IMR-90 (cell line): ENCODE measurements at places on chromosomes 1 and 21.

DNA sequence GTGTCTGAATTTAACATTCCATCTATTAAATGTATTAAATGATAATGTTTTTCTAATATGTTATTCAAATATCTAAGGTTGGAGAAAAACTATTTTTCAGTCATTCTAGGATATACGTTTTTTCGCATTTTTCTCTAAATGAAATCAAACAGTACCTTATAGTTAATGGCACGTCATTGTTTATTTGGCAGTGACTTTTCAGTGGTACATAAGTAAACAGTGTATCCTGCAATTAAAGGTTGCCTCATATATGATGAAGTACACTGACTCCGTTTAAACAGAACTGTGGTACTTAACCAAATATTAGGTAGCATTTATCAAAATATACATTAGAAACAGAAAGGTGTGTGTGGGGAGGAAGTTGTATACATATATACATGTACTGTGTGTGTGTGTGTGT, 79.2 kb downstream of the EPS15 start:
- H3K27me3 ChIP-seq, result no peaks in the 10 kb centered on the region
- H3K27ac ChIP-seq, result no peak overlapping the region

DNA sequence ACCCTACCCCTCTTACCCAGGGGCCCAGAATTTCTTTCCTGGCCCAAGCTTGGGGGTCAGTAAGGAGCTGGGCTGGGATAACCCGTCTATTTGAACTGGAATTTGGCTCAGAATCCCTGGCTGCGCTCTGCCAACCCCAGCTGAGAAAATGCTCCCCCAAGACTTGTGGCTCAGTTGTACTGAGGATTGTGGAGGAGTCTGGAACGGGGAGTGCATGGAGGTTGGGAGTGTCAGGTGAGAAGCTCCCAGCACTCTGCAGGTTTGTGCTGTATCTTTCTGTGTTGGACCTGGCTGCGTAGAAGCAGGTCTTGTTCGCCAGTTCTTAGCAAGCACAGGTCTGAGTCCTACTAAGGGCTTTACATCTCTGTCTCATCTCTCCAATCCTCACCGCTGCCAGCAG, 1.6 kb downstream of the TCEA3 start:
- peak overlapping the region; percentile 76; the same call in 1 of the 2 replicates for H3K27ac ChIP-seq
- H3K36me3 ChIP-seq, result peaks cover 2% of the 10 kb centered on the region; the same call in 1 of the 2 replicates
- peaks cover 14% of the 10 kb centered on the region for H3K4me1 ChIP-seq
- no peak for DNase-seq
- no peak overlapping the region for H3K4me3 ChIP-seq
- H3K27me3 ChIP-seq, result no peaks in the 10 kb centered on the region

DNA sequence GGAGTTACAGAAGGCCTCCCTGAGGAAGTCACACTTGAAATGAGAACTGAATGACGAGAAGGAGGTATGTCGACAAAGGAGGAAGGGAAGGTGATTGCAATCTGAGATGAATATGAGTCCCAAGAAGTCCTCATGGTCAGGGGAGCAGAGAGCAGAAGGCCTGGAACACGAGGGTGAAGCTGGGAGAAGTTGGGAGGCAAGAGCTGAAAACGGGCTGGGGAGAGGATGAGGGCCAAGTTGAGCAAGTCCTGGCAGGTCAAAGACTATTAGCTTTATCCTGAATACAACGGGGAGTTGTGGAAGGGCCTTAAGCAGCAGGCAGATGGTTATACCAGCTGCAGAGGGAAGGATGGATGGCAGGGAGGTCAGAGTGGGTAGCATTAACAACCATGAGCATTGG, 89.5 kb downstream of the KCNJ15 start:
- peaks cover 8% of the 10 kb centered on the region for H3K4me1 ChIP-seq
- H3K4me3 ChIP-seq, result no peak overlapping the region
- no peak for DNase-seq
- H3K27ac ChIP-seq, result no peak overlapping the region

- no peaks in the 10 kb centered on the region for H3K27me3 ChIP-seq
- no peak overlapping the region for H3K4me3 ChIP-seq
- no peak overlapping the region for H3K27ac ChIP-seq
- H3K4me1 ChIP-seq, result no peaks in the 10 kb centered on the region
Measured at GRCh38 chr1:50257940-50258685, 149.4 kb downstream of the ELAVL4 start.

DNA sequence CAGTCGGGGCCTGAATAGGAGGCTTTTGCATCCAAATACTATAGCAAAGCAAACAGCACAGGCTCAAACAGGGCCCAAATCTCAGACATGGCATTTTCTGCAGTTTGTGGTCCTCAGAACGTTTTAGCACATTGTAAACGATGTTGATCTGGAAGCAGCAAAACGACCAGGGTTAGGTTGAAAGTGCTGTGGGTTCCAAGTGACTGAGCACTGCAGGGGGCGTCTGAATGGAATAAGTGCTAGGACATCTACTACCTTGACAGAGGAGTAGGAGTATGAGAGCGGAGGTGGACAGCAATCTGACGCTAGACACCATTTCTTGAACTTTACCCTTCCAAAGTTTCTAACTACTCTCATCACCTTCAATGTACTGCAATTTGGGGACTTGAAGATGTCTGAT, 214.9 kb downstream of the BARHL2 start:
- H3K27ac ChIP-seq, result no peak overlapping the region
- H3K27me3 ChIP-seq, result no peaks in the 10 kb centered on the region
- no peaks in the 10 kb centered on the region for H3K4me1 ChIP-seq
- DNase-seq, result no peak
- H3K4me3 ChIP-seq, result no peak overlapping the region

GRCh38 chr1:53735681-53736080, 3.3 kb downstream of the GLIS1 start:
- H3K36me3 ChIP-seq, result no peaks in the 10 kb centered on the region
- H3K4me3 ChIP-seq, result no peak overlapping the region
- no peaks in the 10 kb centered on the region for H3K27me3 ChIP-seq
- DNase-seq, result no peak
- H3K4me1 ChIP-seq, result peaks cover 48% of the 10 kb centered on the region
